ENCODE measurements at places on chromosomes 7 and 10. TPM values are rescaled to one million over a fixed set of nuclear protein-coding genes. Genes with fewer than 3 reads are reported as not detected.

The NPFFR1 gene
- not detected for total RNA-seq

The IKZF1 gene
- 3.1 TPM for total RNA-seq

The FAM237B gene
- total RNA-seq = not detected

GRCh38 chr7:28627896-28628295 is 215.6 kb downstream of the CREB5 start:
- H3K4me1 ChIP-seq = no peaks in the 10 kb centered on the region
- DNase-seq = no peak
- no peak overlapping the region for H3K4me3 ChIP-seq
- no peak overlapping the region for H3K27ac ChIP-seq
- H3K36me3 ChIP-seq = no peaks in the 10 kb centered on the region

- no peaks in the 10 kb centered on the region for H3K36me3 ChIP-seq
- H3K4me3 ChIP-seq = no peak overlapping the region
- H3K4me1 ChIP-seq = no peaks in the 10 kb centered on the region
- DNase-seq = peak; percentile 57
Observed at GRCh38 chr7:101104799-101105198, 19.5 kb downstream of the TRIM56 start.

DNA sequence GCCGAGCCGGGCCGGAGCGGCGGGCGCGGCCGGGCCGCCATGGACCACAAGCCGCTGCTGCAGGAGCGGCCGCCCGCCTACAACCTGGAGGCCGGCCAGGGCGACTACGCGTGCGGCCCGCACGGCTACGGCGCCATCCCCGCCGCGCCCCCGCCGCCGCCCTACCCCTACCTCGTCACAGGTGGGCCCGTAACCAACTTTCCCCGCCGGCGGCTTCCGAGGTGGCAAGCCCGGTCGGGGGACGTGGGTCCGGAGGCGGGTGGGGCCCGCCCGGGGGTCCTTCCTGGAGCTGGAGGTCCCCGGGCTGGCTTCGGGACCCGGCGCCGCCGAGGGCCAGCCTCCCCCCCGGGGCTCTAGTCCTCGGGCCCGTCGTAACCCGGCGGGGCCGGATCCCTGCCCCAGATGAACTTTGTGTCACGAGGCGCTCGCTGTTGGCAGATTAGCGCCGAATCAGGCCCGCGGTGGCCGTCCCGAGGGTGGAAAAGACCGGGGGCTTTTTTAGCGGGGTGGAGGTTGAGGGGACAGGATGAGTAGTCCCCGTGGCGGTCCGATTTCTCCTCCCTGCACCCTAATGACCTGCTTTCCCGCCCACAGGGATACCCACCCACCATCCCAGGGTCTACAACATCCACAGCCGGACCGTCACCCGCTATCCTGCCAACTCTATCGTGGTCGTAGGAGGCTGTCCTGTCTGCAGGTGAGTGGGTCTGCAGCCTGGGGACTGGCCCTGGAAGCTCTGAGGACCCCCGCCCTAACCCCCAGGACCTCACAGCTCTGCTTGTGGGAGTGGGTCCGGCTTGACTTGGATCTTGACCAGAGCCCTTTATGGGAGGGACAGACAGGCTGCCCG is 496 bp downstream of the BRI3 start:
- H3K27ac ChIP-seq = peak overlapping the region; percentile 95
- H3K4me1 ChIP-seq = peaks cover 38% of the 10 kb centered on the region
- no peaks in the 10 kb centered on the region for H3K36me3 ChIP-seq
- peak; percentile 73 for DNase-seq
- no peaks in the 10 kb centered on the region for H3K27me3 ChIP-seq

DNA sequence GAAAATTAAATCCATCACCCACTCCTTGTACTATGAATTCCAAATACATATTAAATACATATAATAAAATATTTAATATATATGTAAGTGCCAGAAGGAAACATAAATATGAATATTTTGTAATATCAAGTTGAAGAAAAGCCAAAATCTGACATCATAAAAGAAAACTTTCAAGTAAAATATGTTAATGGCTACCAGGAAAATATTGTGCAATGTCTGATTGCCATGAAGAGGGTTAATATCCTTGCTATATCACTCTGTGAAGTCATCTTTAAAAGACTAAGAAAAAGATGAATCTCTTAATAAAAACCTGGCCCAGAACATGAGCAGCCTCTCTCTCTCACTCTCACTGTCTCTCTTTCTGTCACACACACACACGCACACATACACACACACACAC is 130.2 kb downstream of the EGFR start:
- H3K4me3 ChIP-seq = no peak overlapping the region
- no peaks in the 10 kb centered on the region for H3K27me3 ChIP-seq
- no peak overlapping the region for H3K27ac ChIP-seq
- no peak for DNase-seq
- peaks cover 81% of the 10 kb centered on the region for H3K36me3 ChIP-seq

- H3K4me3 ChIP-seq = no peak overlapping the region
- H3K27ac ChIP-seq = no peak overlapping the region
- H3K4me1 ChIP-seq = no peaks in the 10 kb centered on the region
- H3K36me3 ChIP-seq = no peaks in the 10 kb centered on the region
Observed at GRCh38 chr7:80272560-80273239, 138.1 kb downstream of the GNAI1 start.

DNA sequence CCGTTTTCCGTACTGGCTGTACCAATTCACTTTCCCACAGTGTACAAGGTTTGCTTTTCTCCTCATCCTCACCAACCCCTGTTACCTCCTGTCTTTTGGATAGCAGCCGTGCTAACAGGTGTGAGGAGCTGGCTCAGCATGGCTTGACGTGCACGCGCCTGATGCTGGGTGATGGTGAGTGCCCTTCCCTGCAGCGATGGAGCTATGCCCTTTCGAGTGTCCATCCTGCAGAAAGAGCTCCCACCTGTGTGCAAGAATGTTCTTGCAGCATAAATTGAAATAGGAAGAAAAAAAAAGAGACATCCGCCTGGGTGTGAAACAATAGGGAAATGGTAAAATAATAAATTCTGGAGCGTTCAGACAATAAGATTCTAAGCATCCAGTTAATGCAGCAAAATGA is 9.5 kb upstream of the UBE3C start:
- no peaks in the 10 kb centered on the region for H3K27me3 ChIP-seq
- no peaks in the 10 kb centered on the region for H3K36me3 ChIP-seq
- no peak overlapping the region for H3K4me3 ChIP-seq
- no peaks in the 10 kb centered on the region for H3K4me1 ChIP-seq

GRCh38 chr10:79185796-79186374 is 117.1 kb downstream of the ZMIZ1 start:
- no peak overlapping the region for H3K4me3 ChIP-seq
- H3K27ac ChIP-seq = peak overlapping the region; percentile 45
- no peaks in the 10 kb centered on the region for H3K36me3 ChIP-seq
- no peak for DNase-seq

GRCh38 chr7:71419546-71420337 is 287.8 kb downstream of the GALNT17 start:
- H3K4me1 ChIP-seq = no peaks in the 10 kb centered on the region
- H3K4me3 ChIP-seq = no peak overlapping the region
- H3K27ac ChIP-seq = no peak overlapping the region

- no peaks in the 10 kb centered on the region for H3K27me3 ChIP-seq
- H3K4me1 ChIP-seq = no peaks in the 10 kb centered on the region
- no peak overlapping the region for H3K4me3 ChIP-seq
Observed at GRCh38 chr10:86191686-86192085, 174.9 kb downstream of the GRID1 start.

DNA sequence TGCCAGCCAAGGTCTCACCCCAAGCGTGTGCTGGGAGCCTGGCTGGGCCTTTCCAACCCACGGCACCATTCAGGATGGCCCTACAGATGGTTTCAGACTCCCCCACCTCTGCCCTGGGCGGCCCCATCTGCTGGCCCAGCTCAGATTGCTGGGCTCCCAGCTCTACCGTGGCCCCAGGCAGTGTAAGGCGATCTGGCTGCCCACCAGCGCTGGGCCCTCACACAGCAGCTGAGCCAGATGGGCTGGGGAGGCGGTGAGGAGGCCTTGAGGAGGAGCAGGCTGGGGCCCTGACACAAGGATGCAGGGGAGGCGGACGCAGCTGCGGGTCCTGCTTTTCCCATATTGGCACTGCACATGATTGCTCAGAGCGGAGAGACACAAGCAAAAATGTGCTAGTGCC is 162.8 kb downstream of the NRF1 start:
- H3K4me3 ChIP-seq = no peak overlapping the region
- no peak for DNase-seq
- H3K36me3 ChIP-seq = no peaks in the 10 kb centered on the region
- H3K27ac ChIP-seq = no peak overlapping the region

DNA sequence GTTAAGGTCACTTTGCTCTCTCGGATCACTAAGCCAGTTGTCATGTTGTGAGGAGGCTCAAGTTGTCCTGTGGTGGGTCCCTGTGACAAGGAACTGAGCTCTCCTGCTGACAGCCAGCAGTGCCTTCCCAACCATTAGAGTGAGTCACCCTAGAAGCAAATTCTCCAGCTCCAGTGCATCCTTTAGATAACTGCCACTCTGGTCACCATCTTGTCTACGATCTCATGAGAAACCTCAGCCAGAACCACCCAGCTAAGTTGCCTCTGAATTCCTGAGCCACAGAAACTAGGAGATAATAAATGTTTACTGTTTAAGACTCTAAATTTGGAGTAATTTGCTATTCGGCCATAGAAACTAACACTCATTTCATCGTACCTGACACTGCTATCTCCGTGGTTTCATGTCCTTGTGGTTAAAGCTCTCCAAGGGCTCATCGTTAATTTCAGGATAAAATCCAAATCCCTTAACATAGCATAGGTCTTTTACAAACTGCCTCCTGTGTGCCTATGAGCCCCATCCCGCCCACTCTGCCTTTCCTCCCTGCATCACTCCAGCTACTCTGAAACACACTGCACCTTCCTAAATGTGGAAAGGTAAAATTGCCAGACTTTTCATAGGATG is 56.5 kb upstream of the WIPF3 start:
- H3K27ac ChIP-seq = no peak overlapping the region
- no peak for DNase-seq
- peaks cover 6% of the 10 kb centered on the region for H3K4me1 ChIP-seq
- no peaks in the 10 kb centered on the region for H3K27me3 ChIP-seq
- no peaks in the 10 kb centered on the region for H3K36me3 ChIP-seq

GRCh38 chr10:30705101-30705624 is 75.6 kb upstream of the LYZL2 start:
- no peak overlapping the region for H3K27ac ChIP-seq
- DNase-seq = no peak
- H3K36me3 ChIP-seq = no peaks in the 10 kb centered on the region
- no peak overlapping the region for H3K4me3 ChIP-seq

- H3K4me3 ChIP-seq = peak overlapping the region; percentile 88
- H3K36me3 ChIP-seq = no peaks in the 10 kb centered on the region
- H3K27me3 ChIP-seq = no peaks in the 10 kb centered on the region
Observed at GRCh38 chr10:114173603-114173920, 441 bp downstream of the CCDC186 start.

- H3K4me3 ChIP-seq = no peak overlapping the region
- no peak for DNase-seq
- H3K27me3 ChIP-seq = no peaks in the 10 kb centered on the region
Observed at GRCh38 chr7:89247207-89247606, 451.7 kb upstream of the TEX47 start.

DNA sequence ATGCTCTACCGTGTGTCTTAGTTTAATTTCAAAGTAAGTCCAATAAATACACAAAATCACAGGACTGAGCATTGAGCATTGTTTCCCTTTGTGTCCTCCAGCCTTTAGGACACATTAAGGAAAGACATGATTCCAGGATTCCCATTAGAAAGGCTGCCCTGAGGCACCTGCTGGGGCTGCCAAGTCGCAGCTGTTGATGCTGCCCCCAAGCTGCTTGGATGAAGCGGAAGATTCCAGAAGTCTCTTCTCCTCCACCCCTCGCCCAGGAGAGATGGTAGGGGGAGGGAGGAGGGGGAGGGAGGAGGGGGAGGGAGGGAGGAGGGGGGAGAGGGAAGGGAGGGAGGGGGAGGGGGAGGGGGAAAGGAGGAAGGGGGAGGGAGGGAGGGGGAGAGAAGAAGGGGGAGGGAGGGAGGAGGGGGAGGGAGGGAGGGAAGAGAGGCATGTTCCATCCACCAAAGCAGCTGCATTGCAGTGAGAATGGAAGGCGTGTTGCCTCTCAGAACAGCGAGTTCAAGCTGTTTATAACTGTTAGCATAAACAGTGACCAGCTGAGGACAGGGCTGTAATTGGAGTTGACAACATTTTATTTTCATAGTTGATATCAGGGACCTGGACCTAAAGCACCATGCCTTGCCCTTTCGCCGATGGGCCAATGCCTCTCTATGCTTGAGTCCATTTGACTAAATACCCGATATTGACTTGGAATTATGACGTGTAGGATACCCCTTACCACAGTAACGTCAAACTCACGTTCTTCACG is 67.3 kb downstream of the DIP2C start:
- no peak for DNase-seq
- no peak overlapping the region for H3K27ac ChIP-seq
- no peak overlapping the region for H3K4me3 ChIP-seq
- no peaks in the 10 kb centered on the region for H3K36me3 ChIP-seq
